Stimulated activated CD4-positive, alpha-beta T cell treated with anti-CD3 and anti-CD28 coated beads, Interleukin-15, amount 100 ng/mL, for 24 hours (primary cell): ENCODE measurements at places on chromosomes 7 and 10.

GRCh38 chr7:52726493-52726892 lies 308.9 kb upstream of the POM121L12 start:
- no peak for DNase-seq

DNA sequence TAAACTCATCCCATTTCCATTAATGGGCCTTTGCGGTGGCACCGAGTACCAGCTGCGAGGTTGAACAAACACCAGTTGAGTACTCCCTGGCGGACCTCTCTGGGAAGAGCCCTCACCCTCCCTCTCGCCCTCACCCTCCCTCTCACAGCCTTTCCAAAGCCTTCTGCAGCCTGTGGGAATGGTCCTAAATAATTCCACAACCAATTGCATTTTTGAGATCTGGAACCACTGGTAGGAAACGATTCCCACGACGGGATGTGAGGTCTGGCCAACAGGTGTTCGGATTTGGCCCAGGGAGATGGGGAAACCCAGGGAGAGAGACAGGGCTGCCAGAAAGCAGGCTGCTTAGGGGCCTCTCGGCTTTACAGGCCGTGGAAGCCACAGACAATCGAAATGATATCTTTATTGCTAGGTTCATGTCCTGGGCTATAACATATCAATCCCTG lies 5.3 kb downstream of the PTF1A start:
- DNase-seq = no peak

DNA sequence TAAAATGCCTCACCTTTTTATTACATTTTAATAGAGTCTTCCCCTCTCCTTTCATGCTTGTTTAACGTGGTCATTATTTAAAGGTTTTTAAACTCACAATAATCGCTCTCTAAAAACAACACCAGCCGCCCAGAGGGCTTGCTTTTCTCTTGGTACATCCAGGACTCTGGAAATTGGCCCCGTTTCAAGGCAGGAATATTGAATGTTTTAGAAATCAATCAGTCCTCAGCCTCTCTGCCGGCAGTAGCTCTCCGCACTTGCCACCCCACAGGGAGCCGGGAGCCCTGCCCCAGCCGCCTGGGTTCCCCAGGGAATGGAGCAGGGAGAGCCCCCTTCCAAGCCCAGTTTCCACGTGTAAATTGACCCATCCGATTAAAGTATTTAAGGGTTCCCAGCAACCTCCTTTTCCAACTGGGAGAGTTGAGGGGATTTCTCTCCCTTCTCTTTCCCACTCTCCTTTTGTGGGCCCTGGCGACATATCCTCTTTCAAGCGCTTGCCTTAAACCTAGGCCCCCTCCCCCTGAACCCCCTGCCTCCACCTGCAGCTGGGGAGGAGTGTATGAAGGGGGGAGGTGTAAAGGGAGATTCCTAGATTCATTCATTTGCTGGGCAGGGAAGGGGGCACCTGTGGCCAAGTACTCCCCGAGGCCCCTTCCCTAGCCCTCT lies 1.9 kb downstream of the FGF8 start:
- DNase-seq = no peak

DNA sequence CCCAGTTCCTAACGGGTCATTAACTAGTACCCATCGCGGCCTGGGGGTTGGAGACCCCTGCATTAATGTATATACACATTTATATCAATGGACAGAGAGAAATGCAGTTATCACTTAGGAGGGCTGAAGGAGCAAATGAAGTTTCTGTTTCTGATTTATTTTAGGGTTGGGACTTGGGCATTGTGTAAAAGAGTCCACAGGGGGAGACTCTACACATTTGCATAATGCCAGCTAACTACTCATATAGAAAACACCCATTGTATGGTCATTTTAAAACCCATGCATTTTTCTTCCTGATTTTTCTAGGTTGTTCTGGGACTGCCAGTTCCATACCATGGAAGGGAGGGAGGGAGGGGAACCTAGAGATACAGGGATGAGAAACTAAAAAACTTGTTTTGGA lies 23.5 kb downstream of the BCCIP start:
- no peak for DNase-seq

GRCh38 chr10:630581-631073 lies 58.8 kb downstream of the DIP2C start:
- no peak for DNase-seq

DNA sequence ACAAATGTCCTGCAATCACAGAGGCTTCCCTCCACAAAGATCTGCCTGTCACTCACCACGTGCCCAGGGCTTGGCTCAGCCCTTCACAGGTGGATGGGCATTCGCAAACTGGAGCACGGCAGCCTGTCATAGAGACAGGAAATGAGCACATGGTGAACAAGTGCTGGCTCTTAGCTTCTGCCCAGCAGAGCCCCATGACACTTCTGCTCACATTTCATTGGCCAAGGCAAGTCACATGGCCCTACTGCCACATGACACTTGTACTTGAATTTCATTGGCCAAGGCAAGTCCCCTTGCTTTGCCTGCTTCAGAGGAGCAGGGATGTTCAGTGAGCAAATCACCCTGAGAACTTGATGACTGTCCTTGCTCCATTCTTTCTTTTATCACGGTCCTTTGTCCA lies 110.8 kb upstream of the PPP2R2D start:
- peak; percentile 61 for DNase-seq

- DNase-seq = no peak
These were observed 259.7 kb downstream of the HGF start for GRCh38 chr7:81510122-81510521.

DNA sequence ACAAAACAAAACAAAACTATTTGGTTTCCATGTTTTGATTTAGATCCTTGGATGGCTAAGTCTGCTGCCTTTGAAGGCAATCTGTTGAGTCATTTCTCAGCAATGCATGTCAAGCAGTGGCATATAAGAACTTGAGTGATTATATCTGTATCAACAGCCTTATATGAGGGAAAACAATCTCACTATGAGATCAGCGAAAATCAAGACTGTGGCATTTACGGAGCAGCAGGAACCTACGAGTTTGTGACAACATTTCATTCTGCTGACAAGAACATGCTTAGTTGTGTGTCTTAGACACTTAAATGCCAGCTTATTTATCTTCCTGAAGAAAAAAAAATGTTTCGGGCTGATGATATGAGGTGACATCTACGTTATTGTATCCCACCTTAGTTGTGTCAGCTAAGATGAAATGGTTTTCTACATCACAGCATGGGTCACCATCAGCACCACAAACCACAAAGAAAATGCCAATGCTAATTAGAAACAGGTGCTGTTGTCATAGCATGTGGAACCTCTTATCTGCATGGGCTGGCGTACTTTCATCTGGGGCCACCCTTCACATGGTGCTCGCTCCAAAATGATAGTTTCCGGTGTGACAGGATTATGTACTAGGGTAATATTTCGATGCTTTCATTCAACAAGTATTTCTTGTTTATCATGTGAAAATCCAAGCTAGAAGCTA lies 1085.5 kb downstream of the SORCS1 start:
- no peak for DNase-seq

GRCh38 chr10:125983161-125983560 lies 86.8 kb downstream of the FANK1 start:
- no peak for DNase-seq

GRCh38 chr7:140201393-140201792 lies 24.6 kb upstream of the KDM7A start:
- no peak for DNase-seq

DNA sequence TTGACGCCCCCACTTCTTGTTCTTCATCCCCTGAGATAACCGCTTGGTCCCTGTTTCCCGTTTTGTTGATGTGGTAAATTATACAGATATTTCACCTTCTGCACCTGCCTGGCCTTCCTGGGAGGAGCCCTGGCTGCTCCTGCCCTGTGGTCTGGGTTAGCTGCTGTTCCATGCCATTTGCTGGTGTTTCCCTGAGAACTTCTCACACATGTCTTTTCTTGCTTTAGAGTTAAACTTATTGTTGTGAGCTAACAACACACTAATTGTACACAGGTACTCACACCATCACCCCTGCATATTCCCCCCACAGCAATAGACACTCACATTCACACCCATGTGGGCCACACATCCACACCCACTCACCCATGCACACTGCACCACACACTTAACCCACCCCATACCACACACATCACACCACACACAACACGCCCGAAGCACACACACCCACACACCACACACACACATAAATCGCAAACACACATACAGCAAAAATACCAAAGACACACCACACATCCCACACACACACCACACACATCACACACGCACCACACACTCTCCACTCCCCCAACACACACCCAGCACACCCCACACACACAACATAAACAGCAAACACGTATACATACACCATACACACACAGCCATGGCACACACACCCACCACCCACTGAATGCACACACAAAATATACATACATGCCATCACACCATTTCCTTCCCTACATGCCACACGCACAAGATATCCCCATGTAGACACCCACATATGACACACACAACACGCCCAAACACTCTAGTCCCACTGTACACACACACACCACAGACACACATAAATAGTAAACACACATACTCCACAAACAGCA lies 19.4 kb upstream of the ANTXRL start:
- DNase-seq = no peak

- DNase-seq = no peak
These were observed 73.7 kb upstream of the CAMK2B start for GRCh38 chr7:44398953-44399574.

- DNase-seq = no peak
These were observed 495.2 kb upstream of the LRRN3 start for GRCh38 chr7:110595694-110596093.

GRCh38 chr10:116620423-116621400 lies at the start of gene PNLIPRP2:
PNLIPRP2 (plus strand) TSS chr10:116620953.
- no peak for DNase-seq

DNA sequence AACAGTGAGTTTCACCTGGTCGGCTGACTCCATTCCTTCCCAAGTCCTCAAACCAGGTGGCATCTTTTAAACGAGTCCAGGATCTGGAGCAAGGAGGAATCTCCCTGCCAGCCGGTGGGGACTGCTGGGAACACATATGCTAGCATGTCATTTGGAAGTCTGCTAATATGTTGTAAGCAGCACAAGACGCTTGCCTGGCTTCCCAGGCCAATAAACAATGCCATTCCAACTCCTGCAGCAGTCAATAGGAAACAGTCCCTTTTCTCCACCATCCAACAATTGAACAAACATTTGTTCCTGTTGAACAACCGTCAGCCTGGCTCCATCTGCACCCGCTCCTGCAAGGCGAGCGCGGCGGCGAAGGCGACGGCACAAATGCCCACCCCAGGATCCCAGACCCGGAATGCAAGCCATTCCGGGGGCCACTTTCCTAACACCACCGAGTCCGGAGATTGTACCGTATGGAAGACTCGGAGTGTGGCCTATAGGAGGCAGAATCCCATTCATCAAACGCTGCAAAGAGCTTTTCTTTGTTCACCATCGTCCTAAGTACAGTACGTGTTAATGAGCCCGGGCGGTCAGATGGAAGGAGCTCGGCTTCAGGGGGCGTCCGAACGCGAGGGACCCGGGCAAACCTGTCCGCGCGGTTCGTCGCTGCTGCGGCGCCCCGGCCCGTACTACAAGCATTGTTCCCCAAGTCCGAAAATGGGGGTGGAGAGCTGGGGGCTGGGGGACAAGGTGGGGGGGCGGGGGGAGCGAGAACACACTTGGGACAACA lies 1.6 kb downstream of the FAM53B start:
- DNase-seq = no peak

DNA sequence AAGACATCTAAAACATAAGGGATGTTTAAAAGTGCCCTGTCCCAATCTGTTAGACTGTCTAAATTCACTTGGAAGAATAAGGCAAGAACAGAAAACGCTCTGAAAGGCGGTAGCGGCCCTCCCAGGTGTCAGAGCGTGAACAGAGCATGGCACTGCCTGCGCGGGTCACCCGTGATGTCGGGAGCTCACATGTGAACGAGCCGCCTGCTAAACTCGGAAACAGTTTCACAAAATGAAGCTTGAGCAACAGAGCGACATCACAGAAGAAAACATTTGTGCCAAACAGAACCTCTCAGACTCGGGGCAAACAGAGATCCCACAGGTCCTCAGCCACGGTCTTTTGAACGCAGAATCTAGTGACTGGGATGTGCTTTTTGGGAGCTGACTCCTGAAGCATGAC lies 12.8 kb downstream of the BRI3 start:
- no peak for DNase-seq

- DNase-seq = no peak
These were observed 26.5 kb upstream of the CNTNAP2 start for GRCh38 chr7:146090023-146090645.

DNA sequence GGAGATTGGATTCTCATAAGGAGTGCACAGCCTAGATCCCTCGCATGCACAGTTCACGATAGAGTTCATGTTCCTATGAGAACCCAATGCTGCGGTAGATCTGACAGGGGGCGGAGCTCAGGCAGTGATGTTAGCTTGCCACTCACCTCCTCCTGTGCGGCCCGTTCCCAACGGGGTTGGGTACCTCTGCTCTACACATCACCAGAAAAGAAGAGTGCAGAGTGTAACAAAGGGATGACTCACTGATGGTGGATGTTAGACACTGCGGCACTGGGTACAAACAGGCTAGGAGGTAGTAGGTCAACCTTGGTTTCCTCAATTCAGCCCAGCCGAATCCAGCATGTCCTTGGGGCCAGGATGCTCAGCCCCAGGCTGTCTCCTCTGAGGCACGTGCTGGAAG lies 66.8 kb upstream of the CHST15 start:
- DNase-seq = no peak

DNA sequence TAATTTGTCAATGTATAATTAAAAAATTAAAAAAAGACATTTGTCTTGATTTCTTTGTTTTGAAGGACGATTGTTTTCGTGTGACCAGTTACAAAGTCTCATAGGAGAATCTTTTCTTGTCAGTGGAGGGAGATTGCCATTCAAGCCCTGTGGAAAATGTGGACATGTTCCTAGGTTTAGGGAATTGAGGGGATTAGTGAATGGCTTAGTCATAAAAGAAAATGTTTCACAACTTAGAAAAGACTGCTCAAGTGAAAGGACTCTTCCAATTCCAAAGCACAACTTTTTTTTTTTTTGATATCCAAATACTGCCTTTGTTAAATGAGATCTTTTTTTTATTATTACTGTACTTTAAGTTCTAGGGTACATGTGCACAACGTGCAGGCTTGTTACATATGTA lies 140.7 kb upstream of the HABP2 start:
- no peak for DNase-seq

GRCh38 chr7:149720372-149721083 lies 52.9 kb downstream of the ZNF467 start:
- DNase-seq = no peak

DNA sequence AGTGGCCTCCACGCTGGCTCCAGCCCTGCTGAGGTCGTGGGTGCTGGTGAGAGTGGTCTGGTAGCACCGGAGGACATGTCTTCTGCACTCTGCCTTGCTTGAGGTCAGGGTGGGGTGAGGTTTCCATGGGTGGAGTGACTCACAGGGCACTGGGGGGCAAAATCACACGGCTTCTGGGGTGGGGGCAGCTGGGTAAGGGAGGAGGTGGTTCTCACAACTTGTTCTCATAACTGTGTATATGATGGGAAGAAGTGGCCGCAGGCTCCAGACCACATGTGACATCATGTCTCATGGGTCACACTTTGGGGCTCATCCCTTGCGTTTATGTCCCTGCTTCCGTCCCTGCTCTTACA lies 884 bp upstream of the PRF1 start:
- no peak for DNase-seq

- DNase-seq = no peak
These were observed 491.8 kb upstream of the GHITM start for GRCh38 chr10:83647526-83647925.

GRCh38 chr7:26127411-26127810 lies 24.6 kb upstream of the NFE2L3 start:
- DNase-seq = no peak
